ENCODE measurements at places on chromosomes 1 and 21.

DNA sequence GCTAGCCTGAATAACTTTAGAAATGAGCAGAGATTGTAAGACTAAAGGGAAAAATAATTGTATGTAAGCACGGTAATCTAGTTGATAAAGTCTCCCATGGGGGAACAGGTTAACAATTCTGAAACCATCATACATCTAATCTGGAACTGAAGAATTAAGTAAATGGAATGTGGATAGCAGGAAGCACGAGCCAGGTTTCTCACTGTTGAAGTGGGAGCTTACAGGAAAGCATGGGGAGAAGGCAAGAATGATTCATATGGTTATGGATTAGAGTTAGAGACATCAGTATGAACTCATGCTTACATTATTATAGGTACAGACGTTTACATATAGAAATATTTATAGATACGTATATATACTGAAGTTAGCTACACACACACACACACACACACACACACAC, 83.0 kb downstream of the LEPR start:
- no peak for DNase-seq

- DNase-seq: no peak
Observed at GRCh38 chr1:169741666-169742394, 8.0 kb upstream of the SELE start.

DNA sequence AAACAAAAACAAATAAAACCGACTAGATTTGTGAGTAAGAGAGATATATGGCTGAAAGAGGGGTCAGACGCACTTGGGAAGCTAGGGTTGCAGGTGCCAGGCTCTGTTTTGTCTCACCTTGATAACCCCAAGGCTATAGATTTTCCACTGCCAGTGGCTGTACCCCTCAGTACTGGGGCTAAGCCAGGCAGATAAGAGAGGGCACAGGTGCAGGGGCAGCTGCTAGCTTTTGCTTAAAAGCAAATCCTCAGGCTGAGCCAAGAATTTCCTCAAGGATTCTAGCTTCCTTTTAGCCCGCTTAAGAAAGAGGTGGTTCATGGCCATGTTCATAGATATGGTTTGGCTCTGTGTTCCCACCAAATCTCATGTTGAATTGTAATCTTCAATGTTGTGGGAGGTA, 57.9 kb downstream of the OVGP1 start:
- no peak for DNase-seq

GRCh38 chr1:29739176-29739575, 502.9 kb downstream of the PTPRU start:
- DNase-seq: no peak

GRCh38 chr1:238111081-238111480, 220.4 kb upstream of the ZP4 start:
- no peak for DNase-seq

- no peak for DNase-seq
Observed at GRCh38 chr1:162561616-162562469, at the start of gene UAP1. Gene UAP1 (plus strand): TSS chr1:162561722. CDS start chr1:162566069, 4,347 bp downstream.

GRCh38 chr1:200362421-200362820, 47.4 kb downstream of the ZNF281 start:
- no peak for DNase-seq

- no peak for DNase-seq
Observed at GRCh38 chr1:245860657-245861544, 646.2 kb downstream of the SMYD3 start.

DNA sequence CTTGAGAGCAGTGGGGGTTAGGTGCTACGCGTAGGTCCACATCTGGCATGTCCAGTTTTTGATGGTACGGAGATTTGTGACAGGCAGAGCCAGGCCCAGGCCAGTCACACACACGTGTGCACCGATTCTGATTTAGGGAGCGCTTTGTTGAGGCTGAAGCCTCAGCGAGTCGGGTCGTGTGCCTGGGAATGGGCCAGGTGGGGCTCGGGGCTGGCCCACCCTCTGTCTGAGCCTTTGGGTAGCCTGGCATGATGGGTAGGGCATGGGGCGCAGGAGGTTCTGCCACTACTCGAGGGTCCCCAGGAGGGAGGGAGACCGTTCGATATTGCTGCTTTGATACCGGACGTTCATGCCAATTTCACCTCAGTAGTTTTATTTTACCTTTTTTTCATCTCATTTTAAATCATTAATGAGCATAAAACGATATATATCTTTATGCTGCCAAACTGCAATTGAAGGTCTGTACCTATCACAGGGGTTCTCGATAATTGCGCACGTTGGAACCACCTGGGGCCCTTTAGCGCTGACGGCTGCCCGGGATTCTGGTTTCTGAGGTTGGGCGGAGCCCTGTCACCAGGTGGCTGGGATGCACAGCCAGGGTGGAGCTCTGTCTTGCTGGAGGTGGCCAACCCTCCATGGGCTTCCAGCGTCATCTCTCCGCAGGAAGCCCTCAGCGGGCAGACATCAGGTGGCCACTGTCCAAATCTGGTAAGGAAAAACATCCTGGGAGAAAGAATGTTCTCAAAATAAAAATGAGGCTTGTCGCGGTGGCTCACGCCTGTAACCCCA, 71.9 kb downstream of the SCCPDH start:
- DNase-seq: no peak

DNA sequence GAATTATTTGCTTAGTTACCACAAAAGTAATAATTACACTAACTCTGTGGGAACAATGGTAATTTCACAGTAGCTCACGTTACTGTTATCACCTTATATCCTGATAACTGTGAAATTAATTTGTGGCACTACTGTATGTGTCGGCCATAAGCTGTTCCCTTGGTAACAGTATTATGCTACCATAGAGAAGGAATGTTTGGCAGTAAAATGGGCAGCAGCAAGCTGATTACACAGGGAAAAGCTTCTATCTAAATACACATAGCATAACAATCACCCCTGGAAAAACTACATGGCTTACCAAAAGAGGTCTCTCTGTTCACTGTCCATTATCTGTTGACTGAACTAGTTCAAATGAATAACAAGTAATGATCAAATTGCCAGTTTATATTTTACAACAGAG, 124.1 kb downstream of the DPYD start:
- peak; percentile 63 for DNase-seq

- DNase-seq: no peak
Observed at GRCh38 chr1:27591622-27592021, 12.3 kb downstream of the AHDC1 start.

GRCh38 chr1:244445320-244446181, 6.2 kb downstream of the ADSS2 start:
- no peak for DNase-seq

- no peak for DNase-seq
Observed at GRCh38 chr1:172977296-172978017, 73.3 kb downstream of the TNFSF18 start.

- DNase-seq: peak; percentile 77
Observed at GRCh38 chr1:2586154-2587070, at the start of gene PRXL2B. Gene PRXL2B (plus strand): TSS chr1:2586777. CDS start chr1:2586886, 109 bp downstream.

GRCh38 chr21:34826836-34827235, 158.0 kb downstream of the CLIC6 start:
- no peak for DNase-seq

GRCh38 chr1:207145401-207146058, 41.5 kb downstream of the C4BPA start:
- DNase-seq: no peak

GRCh38 chr1:156657741-156658319, 15.9 kb downstream of the BCAN start:
- no peak for DNase-seq

DNA sequence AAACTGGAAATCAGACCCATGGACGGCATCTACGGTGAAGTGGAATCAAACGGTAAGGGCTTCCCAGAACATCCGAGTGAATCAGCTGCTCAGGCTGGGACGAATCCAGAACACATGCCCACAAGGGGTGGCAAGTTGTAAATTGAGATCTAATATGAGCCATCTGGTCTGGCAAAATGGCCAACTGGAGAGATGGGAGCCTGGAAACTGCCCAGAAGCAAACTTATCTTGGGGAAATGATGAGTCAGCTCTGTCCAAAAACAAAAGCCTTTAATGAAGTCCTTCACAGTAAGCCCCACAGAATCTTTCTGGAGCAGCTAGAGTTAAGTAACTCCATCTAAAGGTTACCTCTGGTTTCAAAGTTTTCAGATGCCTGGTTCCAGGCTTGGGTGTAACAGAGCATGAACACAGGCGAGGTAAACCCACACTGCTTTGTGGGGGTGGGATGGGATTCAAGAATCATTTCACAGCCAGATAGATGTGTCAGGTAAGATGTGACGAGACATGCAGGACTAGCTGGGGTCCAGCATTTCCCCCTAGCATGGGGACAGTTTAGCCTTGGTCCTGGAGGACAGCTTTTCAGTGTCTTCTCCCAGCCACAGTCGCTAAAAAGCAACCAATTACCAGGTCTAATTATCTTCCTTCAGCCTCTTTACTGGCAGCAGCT, 10.5 kb upstream of the SRP9 start:
- no peak for DNase-seq

GRCh38 chr1:16013220-16013907, 4.5 kb downstream of the HSPB7 start:
- no peak for DNase-seq

- peak; percentile 97 for DNase-seq
Observed at GRCh38 chr21:36456729-36457414, 23.1 kb downstream of the CLDN14 start.

GRCh38 chr1:173212952-173213491, 5.9 kb upstream of the TNFSF4 start:
- DNase-seq: no peak

DNA sequence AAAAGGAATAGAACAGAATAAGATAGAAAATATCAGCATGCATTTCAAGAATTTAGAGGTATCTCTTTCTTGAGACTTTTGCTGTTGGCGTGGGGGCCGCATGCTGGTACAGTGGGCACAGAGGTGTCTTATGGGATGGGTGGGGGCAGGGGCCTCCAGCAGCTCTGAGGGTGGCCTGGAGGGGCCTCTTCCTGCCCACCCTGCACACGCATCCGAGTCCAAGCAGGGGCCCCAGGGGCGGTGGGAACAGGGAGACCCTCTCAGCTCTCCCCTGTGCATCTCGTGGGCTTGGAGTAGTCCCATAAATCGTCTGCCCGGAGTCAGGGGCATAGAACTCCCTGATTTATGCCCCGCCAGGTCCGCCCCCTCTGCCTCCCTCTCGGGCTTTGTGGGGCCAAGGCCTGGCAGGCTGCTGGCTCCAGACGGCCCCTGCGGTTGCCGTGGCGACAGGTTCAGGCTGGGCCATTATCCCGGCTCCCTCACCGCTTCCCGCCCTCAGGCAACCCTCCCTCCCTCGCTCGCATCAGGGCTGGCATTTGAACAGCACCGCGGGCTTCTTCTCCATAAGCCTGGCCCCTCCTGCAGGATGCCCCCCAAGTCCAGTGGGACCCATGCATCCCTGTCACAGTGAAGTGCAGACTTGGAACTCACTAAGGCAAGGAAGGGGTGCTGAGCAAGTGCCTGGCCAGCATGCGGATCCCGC, 133.2 kb upstream of the ZBTB40 start:
- DNase-seq: no peak

- DNase-seq: no peak
Observed at GRCh38 chr1:109499661-109500536, 6.0 kb downstream of the CYB561D1 start.

DNA sequence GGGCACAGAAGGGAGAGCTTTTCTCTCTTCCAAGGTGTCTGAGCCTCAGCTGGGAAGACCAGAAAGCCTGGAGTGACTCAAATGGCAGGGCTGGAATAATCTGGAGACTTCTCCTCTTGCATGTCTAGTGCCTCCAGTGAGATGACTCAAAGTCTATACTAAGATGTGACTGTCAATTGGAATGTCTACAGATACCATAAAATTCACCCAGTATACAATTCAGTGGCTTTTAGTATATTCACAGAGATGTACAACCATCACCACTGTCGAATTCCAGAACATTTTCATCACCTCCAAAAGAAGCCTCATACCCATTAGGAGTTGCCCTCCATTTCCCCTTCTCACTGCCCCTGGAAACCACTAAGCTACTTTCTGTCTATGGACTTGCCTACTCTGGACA, 47.9 kb upstream of the CNN3 start:
- DNase-seq: no peak

DNA sequence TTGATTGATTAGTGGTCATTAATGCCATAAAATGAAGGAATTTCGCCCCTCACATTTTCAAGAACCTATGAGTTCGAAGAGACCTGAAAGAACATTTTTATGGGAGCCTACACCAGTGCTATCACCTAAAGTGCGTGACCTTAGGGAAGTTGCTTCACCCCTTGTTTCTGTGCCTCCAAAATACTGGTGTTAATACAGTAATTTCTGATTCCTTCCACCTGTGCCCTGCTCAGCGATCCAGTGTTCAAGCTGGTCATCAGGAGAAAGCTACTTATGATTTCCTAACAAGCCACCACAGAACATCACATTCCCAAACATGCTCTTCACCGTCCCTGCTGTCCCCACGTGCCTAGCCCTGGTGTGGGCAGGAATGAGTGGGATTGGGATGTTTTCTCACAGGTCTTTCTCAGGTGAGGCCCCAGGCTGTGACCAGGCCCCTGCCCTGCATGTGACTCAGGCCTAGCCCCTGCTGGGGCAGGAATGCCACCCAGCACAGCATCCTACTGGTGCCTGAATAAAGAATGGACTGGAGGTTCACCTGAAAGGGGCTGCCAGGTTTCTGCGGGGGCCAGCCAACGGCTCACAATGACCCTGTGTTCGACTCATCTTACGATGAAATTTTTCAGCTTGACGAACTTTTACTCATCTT, 60.3 kb downstream of the CD247 start:
- DNase-seq: no peak

GRCh38 chr1:157090771-157091170, 8.8 kb downstream of the ETV3L start:
- no peak for DNase-seq

- no peak for DNase-seq
Observed at GRCh38 chr1:180237869-180238476, 7.9 kb downstream of the LHX4 start.

DNA sequence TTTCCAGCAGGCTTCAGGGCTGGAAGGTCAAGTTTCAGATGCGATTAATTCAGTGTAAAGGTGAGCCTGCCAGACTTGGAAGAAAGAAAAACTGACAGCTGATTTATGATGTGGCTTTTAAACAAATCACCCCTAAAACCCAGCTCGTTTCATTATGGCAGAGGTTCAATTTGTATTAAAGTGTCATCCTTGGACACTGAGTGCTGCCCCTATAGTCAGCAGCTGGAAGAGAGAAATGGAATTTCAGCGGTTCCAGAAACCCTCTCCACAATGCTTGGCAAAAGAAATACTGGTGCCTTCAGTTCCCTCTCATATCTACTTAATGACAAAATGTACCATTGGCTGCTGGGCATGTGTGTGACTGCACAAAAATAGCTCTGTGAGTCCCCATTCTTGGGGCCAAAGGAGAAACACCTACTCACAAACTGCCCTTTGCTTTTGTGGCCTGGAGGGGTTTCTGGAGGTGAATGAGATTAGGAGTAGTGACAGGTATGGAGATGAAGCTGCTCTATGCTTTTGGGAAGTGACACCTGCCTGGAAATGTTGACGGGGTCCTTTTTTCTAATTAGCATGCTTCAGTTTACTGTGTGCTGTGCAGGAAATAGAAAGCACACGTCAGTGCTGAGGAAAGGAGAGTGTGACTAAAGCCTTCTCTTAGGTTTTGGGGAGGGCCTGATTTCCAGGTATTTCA, 95.1 kb upstream of the TSPAN2 start:
- no peak for DNase-seq

DNA sequence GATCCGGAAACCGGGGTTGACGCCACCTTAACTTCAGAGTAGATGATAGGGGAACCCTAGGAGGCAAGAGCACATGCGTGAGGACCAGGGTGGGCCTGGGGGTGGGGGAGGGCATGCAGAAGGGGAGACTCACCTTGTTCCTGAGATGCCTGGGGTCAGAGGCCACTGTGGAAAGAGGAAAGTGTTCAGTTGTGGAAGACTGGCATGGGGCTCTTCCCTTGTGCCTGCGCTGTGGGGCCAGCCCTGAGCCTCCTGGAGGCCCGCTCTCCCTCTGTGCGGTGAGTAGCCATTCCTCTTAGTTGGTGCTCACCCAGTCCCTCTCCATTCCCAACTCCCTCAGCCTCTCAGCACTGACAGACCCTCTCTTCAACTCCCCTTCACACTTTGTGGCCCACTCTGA, 36.6 kb downstream of the FCRL5 start:
- no peak for DNase-seq

All from glomerular endothelial cell (primary cell).